ENCODE measurements at places on chromosomes 12 and 14.

GRCh38 chr14:105168496-105168978, at the start of gene JAG2:
Gene JAG2, minus strand, starts transcription at chr14:105168776. Its CDS starts 356 bp downstream, at chr14:105168420.
- peak; percentile 84 for DNase-seq

DNA sequence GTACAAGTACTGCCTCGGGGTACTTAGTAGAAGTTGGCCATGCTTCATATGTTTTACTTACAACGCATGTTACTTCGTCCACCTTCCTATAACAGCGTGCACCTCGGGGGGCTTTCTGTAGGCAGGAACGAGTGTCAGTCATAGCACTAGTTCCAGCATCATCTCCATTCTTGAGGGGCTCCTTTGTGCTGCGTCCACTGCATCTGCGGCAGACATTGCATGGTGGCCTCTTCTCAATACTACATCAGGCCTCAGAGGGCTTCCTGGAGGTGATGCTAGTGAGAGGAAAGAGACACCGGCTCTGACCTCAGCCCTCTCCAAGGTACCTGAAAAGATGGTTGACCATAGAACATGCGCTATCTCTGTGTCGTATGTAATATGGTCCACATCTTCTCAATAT, 121.2 kb upstream of the RTL1 start:
- DNase-seq, result no peak

DNA sequence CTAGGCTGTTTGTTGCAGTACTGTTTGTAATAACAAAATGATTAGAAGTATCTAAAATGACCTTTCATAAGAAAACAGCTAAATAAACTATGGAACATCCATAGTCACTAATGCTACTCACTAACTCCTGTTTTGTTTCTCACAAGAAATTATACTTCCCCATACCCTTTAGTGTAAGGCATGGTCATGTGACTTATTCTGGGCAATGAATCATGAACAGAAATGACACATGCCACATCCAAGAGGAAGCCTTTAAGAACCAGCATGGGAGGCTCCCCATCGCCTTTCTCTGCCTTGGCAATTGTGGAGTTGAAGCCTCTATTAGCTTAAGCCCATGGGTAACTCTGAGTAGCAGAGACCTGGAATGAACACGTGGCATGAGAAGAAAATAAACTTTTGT, 49.3 kb downstream of the KSR2 start:
- DNase-seq, result no peak

DNA sequence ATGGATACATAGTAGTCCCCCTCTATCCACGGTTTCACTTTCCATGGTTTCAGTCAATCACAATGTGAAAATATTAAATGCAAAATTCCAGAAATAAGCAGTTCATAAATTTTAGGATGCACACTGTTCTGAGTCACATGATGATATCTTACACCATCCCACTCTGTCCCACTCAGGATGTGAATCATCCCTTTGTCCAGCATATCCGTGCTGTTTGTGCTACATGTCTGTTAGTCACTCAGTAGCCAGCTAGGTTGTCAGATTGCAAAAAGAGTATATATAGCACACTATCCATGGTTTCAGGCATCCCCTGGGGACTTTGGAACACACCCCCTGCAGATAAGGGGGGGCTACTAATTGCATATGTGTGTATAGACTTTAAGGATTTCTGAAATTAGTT, 8.1 kb upstream of the NAA30 start:
- DNase-seq, result peak; percentile 91

DNA sequence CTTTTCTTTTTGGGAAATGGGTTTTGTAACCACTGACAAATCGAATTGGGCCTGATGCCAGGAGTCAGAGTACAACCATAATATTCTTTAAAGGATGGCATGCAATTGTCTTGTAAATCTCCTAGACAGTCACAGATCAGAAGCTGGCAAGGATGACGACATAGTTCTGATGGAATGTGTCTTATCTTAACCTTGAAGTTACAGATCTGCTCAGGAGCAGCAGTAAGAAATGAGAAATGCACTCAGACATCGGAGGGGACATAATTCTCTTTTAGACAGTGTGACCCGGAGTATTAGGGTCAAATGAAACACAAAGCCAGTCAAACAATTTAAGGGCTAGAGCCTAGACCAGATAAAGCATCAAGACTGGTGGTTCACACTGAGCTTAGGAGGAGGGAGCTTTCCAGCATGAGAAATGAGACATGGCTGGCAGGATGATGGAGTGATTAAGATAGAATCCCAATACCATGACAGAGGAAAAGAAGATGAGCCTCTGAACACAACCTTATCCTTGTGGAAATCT, 17.5 kb downstream of the CBX5 start:
- peak; percentile 55 for DNase-seq

- DNase-seq, result no peak
Measured at GRCh38 chr12:117347588-117347987, 13.8 kb downstream of the NOS1 start.

DNA sequence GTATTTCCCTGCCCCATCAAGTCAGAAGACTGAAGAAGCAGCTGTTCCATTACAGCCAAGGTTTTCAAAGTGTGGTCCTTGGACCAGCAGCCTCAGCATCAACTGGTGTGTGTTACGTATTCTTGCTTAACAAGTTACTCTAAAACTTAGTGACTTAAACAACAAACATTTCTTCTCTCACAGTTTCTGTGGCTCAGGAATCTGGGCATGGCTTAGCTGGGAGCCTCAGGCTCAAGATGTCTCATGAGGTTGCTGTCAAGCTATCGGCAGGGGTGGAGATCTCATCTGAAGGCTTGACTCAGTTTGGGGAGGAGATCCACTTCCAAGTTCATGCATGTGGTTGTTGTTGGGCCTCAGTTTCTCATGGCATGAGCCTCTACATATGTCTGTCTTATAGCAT, 174.5 kb downstream of the KTN1 start:
- DNase-seq, result no peak

DNA sequence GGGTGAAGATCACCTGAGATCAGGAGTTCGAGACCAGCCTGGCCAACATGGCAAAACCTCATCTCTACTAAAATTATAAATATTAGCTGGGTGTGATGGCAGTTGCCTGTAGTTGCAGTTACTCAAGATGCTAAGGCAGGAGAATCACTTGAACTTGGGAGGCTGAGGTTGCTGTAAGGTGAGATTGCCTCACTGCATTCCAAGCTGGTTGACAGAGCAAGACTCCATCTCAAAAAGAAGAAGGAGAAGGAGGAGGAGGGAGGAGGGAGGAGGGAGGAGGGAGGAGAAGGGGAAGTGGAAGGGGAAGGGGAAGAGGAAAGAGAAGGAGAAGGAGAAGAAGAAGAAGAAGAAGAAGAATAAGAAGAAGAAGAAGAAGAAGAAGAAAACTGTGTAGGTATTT, 17.0 kb downstream of the RNASE10 start:
- no peak for DNase-seq
